ENCODE measurements at places on chromosomes 11 and 22.

DNA sequence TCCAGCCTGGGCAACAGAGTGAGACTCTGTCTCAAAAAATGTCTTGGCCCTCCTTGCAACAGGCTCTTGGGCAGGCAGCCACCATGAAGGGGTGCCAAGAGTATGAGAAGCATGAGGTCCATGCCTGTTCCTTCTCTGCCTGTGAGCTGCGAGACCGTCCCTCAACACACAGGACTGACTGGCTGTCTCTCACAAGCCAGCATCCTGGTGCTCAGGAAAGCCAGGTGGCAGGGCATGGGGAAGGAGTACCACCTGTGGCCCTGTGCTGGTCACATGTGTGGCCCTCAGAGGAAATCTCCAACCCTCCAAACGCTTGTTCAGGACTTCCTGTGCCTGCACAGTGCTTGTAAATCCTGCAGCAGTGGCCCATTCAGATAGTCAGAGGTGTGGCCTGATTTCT, 83.2 kb downstream of the ATXN10 start:
- no peak for DNase-seq

DNA sequence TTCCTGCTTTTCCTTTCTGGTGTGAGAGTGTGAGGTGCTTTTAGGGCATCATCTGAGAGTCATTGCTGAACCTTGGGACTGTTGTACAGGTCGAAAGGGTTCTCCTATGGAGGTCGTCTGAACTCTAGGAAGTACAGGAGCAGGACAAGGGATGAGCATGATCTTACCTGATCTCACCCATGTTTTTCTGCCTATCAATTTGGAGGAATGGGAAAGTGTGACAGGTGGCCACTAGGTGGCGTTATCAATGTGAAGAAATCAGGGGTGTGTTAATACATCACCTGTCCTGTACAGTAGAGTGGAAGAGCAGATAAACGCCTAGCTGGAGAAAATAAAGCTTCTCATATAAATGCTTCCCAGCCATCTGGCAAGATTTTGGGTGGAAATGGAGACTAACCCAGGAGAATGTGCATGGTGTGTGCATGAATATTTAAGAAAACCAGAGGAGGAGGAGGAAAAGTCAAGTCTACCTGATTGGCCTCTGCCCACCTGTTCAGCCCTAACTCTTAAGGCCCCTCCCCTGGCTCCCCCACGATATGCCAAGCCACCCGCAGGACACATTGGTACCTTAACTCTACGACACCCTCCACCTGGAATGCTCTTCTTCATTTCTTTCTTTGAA, 72.0 kb upstream of the NARS2 start:
- peak; percentile 79 for DNase-seq

DNA sequence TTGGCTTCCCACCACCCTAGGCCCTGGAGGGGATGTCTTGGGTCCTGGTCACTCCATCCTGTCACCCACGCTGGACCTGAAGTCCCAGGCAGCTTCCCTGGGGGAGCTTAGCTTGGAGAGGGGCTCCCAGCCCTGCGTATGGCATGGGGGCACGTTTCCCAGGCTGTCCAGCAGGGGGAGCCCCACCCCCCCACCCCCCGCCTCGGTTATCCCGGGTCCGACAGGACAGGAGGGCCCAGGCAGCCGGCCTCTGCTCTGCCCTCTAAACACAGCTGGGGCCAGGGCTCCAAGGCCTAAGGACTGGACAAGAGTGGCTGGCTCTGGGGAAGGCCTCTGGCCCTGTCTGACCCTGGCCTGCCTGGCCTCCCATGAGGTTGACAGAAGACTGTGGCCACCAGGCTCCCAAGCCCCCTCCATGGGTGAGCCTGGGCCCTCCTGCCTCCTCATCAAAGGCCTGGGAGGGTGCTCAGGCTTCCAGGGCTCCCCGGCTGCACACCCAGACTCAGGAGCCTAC, 104.8 kb downstream of the NECTIN1 start:
- no peak for DNase-seq

GRCh38 chr11:74147199-74147929, 23.4 kb downstream of the C2CD3 start:
- no peak for DNase-seq

DNA sequence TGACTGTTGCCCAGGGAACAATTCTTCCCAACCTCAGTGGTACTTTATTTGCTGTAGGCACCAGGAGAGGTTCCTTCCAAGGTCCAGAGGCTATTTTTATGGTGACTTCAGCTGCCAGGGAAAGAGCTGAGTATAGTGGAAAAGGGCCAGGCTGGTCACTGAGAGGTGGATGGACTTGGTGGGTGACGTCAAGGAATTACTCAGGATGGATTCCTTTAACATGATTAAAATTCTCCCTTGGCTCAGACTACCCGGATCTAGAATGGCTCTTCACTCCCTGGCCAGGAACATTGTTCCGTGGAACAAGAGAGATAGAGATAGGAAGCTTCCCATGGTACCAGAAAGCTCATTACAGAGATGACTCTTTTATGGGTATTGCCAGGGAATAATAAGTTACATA, 8.7 kb upstream of the CALCA start:
- no peak for DNase-seq

GRCh38 chr11:100602716-100603115, 84.4 kb upstream of the ARHGAP42 start:
- no peak for DNase-seq

GRCh38 chr11:130645843-130646197, 197.4 kb downstream of the ADAMTS15 start:
- no peak for DNase-seq

DNA sequence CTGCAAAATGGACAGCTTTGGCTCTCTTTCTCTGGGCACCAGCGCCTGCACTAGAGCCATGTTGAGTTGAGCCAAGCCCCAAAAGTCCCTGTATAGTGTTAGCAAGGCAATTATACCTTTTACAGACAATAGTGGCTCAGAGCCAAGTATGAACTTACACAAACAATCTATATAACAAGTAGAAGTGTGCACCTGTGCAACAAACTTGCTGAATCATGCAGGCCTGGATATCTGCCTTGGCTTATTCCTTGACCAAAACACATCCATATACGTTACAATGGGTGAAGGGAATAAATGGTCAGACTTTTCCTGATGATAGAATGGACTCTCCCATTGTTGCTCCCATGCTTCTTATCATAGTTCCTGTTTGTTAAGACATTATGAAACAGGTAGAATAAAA, 3.8 kb upstream of the OR52I2 start:
- DNase-seq = peak; percentile 15

- DNase-seq = no peak
Measured at GRCh38 chr11:4464216-4465159, 15.4 kb downstream of the OR52K2 start.

DNA sequence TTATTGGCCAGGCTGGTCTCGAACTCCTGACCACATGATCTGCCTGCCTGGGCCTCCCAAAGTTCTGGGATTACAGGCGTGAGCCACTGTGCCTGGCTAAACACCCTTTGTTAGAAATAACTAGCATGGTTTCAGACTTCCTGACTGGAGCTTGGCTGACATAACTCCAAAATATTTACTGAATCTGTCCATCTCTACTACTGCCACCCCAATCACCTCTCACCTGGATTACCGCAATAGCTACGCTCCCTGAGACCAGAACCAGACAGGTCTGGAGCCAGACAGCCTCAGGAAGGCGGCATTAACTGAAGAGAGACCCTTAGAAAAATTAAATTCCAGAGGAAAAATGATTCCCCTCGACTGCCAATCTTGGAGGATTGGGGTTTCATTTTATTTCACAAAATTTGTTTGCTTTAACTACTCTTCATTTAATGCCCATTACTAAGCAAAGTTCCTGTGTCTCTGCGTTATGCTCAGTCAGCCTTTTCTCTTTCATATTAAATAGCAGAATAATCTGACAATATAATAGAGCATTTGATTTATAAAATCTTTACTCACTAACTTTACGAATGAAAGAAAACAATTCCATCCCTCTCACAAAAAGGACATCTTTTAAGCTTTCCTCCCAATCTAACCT, 13.1 kb downstream of the TMEM25 start:
- no peak for DNase-seq

GRCh38 chr11:124922831-124923230, 3.8 kb downstream of the HEPN1 start:
- DNase-seq = no peak

- no peak for DNase-seq
Measured at GRCh38 chr11:129800655-129801054, 15.0 kb upstream of the TMEM45B start.

- no peak for DNase-seq
Measured at GRCh38 chr22:46148336-46148735, 2.0 kb upstream of the PPARA start.

GRCh38 chr22:26004477-26004876, 164.8 kb upstream of the SEZ6L start:
- DNase-seq = no peak

Data from NCI-H345 (cell line).